ENCODE measurements at places on chromosomes 7 and 10.

DNA sequence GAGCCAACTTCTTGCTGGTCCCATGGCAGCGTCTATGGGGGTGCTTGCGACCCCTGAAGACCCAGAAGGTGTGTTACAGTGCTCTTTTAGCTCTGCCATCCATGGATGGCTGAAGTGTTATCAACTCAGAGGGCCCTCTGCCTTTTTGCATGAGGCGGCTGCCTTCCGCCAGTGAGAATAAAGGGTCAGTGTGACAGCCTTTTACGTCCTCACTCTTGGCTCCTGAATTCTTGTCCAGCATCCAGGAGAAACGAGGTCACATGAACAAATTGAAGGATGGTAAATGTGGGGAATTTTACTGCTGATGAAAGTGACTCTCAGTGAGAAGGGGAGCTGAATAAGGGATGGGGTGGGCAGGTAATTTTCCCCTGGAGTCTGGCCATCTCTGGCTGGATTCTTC, 24.1 kb downstream of the SSMEM1 start:
- DNase-seq: no peak

DNA sequence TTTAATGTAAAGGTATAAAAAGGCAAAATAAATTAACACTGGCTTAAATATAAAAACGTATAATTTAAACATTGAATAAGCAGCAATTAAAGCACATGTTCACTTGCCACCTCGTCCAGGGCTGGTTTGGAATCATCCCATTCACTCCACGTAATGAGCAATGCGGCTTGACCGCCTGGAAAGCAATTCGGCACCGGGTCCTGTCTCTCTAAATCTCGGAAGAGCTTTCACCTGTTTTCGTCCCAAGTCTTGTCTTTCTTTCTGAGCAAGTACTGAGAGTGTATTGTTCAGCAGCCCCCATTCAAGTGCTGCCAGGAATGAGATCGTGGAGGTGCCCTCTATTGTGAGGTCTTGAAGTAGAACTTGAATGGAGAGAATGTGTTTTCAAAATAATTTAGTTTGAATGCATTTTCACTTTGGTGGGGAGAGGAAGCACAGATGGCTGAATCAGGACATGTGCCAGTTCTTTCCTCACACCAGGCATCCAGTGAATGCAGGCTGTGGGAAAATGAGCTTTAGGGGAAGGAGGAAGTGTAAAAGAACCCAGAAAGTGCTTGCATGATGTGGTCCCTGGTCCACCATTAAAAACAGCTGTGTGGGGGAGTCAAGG, 515.2 kb downstream of the REEP3 start:
- DNase-seq: no peak

- no peak for DNase-seq
These were observed 135.1 kb downstream of the NRBF2 start for GRCh38 chr10:63268149-63268797.

GRCh38 chr7:119270644-119271043, 1002.3 kb upstream of the KCND2 start:
- no peak for DNase-seq

DNA sequence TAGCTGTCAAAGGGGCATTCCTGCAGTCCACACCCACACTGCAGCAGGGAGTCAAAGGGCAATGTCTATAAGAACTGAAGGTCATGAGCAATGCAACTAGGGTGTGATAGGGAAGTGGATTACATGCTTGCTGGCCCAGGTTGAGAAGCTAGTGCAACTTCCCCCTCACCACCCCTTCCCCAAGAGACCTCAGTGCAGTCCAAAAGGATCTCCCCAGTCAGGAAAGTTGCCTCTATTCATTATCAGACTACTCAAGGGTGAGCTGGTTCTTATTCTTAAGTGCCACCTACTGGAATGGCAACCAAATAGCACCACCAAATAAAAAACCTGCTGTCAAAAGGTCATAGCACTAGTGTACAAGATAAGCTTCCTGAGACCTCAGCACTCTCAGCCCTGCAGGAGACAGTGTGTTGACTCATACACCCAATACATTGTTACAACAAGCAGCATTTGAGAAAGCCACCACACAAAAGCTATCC, 28.2 kb downstream of the MTERF1 start:
- no peak for DNase-seq

DNA sequence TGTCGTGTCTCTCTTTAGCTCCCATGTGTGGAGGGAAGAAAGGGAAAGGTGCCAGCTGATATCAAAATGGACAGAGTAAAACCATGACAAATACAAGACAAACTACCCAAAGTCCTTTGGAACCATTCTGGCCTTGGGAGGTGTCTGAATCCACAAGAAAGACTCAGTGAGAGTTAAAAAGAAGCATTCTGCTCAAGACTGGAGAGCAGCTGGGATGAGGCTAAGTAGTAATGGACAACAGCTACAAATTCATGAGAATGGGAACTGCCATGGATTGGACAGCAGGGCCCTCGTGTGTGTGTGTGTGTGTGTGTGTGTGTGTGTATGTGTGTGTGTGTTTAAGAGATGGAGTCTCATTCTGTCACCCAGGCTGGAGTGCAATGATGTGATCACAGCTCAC, 39.6 kb upstream of the MYL10 start:
- DNase-seq: no peak

GRCh38 chr10:123303581-123304337, 149.6 kb downstream of the BUB3 start:
- no peak for DNase-seq

GRCh38 chr10:19968745-19969144, 152.5 kb downstream of the PLXDC2 start:
- DNase-seq: no peak

- DNase-seq: no peak
These were observed 84.5 kb downstream of the SRPK2 start for GRCh38 chr7:105304040-105304895.

DNA sequence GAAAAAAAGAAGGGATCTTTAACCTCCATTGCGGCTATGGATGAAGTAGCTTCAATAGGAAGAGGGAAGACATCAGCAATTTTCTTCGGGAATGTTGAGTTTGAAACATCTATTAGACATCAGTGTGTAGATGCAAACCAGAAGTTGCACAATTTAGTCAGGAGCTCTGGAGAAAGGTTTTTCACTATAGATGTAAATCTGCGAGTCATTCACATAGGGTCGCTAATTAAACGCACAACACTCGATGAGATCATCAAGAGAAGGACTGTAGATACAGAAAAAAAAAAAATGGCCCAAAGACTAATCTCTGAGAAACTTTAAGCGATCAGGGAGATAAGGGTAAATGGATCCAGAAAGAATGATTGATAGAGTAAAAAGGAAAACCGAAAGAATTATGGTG, 61.7 kb upstream of the TES start:
- DNase-seq: no peak

- no peak for DNase-seq
These were observed 339.7 kb upstream of the NFE2L3 start for GRCh38 chr7:25812086-25812850.

DNA sequence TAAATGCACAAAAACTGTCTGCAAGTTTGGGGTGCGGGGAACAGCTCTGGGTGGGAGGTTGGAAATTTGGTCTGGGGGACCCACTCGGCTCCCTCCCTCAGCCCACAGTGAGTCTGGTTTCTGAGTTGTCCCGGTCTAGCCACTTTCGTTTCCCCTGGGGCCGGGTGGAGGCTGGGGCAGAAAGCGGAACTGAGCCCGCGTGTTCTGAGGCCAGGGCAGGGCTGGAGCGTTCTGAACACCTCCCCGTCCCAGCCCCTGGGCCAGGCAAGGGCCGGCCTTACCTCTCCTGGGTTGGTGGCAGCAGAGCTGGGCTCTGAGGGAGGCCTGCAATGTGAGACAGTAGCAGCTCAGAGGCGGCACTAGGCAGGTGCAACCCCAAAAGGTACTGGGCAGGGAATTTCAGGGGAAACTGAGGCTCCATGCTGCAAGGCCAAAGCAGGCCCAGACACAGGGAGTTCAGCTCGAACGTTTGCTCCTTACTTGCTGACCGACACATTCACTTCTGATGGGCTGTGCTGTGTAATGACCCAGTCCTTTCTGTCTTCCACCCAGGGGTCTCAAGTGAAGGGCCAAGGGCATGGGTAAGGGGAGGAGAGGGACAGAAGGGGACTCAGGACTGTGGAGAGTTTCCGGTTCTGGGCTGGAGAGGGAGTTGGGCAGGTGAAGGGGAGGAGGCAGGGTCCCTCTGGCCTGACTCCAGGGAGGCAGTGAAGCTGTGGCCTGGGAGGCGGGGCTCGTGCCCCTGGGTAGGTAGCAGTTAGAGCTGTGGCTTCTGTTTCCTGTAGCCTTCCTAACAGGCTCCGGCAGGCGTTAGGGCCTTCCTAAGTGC, 3.0 kb downstream of the IRF5 start:
- DNase-seq: no peak

GRCh38 chr10:93513091-93513490, 16.7 kb downstream of the CEP55 start:
- no peak for DNase-seq

- DNase-seq: no peak
These were observed 588.0 kb downstream of the NRG3 start for GRCh38 chr10:82462910-82463551.

DNA sequence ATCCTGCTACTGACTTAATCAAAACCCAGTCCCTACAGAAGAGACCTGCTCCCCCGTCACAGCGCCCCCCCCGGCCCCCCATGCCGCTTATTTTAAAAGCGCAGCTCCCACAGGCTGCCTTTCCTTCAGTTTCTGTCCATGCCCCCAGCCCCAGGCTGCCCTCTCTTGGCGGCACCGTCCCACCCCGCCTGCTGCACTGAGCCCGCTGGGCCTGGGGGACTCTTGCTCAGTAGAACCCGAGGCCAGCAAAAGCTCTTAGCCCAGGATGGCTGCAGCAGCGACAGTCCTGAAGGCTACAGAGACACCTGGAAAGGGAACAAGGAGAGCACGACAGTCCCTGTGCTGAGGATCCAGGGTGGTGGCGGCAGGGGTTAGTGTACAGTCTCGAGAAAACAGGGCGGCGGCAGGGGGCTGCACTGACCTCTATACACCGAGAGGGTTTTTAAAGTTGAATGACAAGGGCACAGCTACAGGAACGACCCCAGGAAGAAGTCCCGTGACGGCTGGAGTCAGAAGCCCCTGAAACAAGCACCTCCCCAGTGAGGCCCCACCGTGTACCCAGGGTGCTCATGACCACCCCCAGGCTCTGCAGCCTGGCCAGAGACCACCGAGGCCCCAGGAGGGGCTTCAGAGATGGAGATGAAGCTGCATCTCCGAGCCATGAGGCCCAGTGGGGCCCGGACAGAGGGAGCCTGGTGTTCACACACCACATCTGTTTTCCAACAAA, 54.4 kb downstream of the ZRANB1 start:
- no peak for DNase-seq

DNA sequence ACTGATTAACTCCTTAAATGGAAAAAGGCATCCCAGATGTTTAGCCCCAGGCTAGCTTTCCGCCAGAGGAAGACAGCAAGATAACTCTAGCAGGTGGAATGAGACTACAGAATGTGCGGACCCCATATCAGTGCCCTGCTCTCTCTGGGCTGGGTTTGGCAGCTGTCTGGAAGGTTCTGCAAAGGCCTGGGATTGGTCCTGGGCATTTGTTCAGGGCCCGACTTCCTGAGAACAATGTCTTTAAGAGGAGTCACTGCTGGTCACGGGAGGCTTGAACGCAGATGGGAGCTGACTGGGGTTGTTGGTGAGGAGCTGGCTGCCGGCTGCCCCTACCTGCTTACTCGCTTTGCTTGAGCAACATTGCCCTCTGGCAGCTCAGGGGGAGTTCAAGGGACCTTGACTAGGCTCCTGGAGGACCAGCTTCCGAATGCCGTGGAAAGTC, 130.6 kb upstream of the BTBD16 start:
- no peak for DNase-seq

- DNase-seq: no peak
These were observed 612.1 kb upstream of the MGMT start for GRCh38 chr10:128854963-128855362.

- no peak for DNase-seq
These were observed 38.4 kb downstream of the ATXN7L1 start for GRCh38 chr7:105837765-105838626.

- DNase-seq: no peak
These were observed 16.0 kb downstream of the GRIFIN start for GRCh38 chr7:2460188-2460587.

DNA sequence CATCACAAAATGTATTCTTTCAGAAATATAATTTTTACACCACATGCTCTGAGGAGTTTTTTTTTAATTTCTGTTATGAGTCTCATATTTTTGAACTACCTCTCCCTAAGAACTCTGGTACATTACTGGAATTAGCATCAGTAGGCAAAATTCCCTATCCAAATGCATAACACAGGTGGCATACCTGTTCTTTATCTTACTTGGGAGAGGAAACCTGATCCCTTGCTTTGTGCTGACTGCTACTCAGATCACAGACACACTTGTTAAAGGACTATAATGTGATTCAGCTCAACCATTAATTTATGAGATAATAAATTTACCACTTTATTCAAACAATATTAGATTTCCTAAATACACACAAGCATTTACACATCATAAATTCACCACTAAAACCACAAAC, 617.2 kb downstream of the GRM8 start:
- no peak for DNase-seq

DNA sequence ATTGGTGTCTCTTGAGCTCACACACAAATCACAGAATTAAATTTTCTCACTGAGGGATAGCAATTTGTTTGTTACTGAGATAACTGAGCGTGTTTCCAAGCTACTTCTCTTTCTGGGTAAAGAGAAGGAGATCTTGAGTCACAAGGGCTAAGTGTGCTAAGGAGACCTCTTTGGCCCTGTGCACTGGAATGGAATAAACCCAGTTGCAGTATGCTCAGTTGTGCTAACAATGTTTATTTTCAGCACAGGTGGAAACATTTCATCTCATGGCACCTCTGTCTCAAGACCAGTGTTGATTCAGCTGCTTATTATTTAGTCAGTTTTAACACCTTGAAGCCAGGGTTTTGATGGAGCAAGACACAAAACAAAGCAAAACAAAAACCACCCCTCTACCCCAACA, 22.5 kb upstream of the UBE2H start:
- no peak for DNase-seq

DNA sequence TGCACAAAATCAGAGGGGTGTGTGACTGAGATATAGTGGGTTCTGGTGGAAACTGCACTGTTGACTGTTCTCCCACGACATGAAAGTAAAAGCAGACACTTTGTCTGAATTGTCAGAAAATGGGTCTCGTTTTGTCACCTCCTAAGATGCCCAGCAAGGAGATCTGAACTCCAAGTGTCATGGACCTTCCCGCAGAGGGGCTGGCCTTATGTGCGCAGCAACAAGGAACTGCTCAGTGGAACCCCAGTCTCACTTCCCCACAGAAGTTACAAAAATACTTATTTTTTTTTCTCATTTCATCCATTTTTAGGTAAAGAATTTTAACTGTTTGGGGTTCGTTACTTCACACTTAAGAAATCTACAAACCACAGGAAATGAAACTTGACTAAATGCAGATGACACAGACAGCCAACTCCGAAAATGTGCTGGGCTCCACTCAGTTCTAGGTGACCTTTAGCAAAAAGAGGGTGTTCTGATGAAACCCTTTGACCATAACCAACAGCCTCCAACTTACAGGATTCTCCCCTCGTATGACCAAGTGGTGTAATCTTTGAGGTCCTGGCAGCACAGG, 115.0 kb downstream of the FAM107B start:
- peak; percentile 8 for DNase-seq

DNA sequence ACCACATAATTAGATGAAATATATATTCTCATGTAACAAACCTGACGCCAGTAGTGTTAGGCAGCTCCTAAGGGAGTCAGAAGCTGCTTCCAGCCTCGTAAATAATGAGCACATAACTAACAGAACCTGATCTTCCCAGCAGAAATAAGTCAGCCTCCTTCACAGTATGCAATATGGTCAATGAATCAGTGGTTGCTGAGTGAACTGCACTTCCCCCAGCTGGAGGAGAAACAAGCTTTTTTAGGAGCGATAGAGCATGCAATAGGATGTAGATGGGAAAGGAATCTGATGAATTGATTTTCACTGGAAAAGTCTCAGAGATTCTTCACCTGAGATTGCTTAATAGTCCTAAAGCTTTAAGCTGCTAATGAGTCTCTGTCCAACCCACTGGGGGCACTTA, 337.2 kb upstream of the LRGUK start:
- no peak for DNase-seq
